Activated CD8-positive, alpha-beta memory T cell treated with anti-CD3 and anti-CD28 coated beads for 36 hours (primary cell): ENCODE measurements at places on chromosomes 16 and 17. TPM values are rescaled to one million over a fixed set of nuclear protein-coding genes. Genes with fewer than 3 reads are reported as not detected.

PLCD3 gene
- total RNA-seq = 5.1 TPM

AHSP gene
- not detected for total RNA-seq

THAP11 gene
- total RNA-seq = 53.4 TPM

CES3 gene
- 0.31 TPM for total RNA-seq

PLA2G10 gene
- not detected for total RNA-seq

GP2 gene
- total RNA-seq = not detected

SHISA6 gene
- total RNA-seq = not detected
